ENCODE measurements at places on chromosomes 6 and 20.
A peak's percentile ranks its signal among the peaks of the same experiment; 100 is the strongest.

DNA sequence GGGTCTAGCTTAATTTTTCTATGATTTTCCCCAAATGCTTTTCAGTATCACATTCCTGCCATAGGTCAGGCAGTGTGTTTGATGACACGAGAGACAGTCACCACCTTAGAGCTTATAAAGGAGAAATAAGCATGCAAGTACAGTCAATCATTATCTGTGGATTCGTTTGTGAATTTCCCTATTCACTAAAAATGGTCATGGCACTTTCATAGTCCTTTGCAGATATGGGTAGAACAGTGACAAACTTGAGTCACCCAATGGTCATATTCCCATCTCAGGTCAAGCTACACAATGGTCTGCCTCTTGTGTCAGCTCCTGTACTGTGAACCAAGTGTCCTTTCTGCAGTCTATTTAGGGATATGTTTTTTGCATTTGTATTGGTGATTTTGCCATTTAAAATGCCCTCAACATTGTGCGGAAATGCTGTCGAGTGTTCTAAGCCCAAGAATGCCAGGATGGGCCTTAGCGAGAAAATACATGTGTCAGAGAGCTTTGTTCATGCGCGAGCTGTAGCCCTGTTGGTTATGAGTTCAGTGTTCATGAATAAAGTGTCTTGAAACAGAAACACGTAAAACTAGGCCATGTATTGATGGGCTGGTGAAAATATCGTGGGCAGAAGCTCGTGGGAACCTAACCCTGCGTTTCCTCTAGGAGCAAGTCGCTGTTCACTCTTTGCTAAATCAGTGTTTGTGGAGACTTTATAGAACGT, 19.8 kb downstream of the SUMO4 start:
- no peak for DNase-seq

DNA sequence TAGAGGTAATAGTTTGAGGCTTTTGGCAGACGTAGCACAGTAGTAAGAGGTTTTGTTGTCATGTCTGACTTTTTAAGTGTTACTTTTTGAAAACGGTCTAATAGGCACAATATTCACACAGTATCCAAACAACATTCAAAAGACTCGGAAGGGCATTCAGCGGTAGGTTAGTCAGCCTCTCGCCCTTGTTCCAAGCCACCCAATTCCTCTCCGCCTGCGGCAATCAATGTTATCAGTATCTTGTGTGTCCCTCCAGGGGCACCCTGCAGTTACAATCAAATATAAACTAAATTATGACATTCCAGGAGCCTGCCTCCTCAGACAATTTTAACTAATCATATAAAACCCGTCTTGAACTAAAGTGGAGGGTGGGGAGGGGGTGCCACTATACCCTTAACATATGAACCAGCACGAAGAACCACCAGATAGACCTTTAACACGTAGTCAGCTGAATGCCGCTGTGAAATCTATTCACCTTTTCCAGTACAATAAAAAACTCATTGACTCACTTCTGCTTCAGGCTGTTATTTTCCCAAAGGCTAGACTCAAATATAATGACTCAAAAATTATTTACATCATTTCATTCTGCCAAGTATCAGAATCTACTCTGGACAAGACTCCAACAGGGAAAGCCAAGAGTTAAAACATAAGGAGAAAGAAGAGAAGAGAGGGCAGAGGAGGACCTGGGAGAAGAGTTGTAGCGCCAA, 1.6 kb downstream of the TENT5A start:
- DNase-seq, result peak; percentile 56

GRCh38 chr20:57457243-57458095, 66.3 kb downstream of the RBM38 start:
- no peak for DNase-seq

DNA sequence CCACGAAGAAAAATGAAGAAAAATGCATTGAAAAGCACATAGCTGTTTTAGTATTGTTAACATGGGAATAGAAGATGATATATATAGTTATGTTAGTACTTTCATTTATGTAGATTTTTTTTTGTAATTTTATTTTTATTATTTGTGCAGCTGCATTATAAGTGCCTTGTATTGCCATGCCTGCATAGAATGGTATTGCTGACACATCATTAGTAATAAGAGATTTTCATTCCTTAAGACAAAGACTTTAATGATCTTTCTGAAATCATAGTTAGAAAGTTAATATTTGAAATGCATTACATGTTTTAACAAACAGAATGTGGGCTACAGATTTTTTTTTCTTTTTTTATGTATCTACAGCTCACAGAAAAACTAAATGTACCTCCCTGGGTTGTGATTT, 506.5 kb downstream of the NKAIN2 start:
- no peak for DNase-seq

DNA sequence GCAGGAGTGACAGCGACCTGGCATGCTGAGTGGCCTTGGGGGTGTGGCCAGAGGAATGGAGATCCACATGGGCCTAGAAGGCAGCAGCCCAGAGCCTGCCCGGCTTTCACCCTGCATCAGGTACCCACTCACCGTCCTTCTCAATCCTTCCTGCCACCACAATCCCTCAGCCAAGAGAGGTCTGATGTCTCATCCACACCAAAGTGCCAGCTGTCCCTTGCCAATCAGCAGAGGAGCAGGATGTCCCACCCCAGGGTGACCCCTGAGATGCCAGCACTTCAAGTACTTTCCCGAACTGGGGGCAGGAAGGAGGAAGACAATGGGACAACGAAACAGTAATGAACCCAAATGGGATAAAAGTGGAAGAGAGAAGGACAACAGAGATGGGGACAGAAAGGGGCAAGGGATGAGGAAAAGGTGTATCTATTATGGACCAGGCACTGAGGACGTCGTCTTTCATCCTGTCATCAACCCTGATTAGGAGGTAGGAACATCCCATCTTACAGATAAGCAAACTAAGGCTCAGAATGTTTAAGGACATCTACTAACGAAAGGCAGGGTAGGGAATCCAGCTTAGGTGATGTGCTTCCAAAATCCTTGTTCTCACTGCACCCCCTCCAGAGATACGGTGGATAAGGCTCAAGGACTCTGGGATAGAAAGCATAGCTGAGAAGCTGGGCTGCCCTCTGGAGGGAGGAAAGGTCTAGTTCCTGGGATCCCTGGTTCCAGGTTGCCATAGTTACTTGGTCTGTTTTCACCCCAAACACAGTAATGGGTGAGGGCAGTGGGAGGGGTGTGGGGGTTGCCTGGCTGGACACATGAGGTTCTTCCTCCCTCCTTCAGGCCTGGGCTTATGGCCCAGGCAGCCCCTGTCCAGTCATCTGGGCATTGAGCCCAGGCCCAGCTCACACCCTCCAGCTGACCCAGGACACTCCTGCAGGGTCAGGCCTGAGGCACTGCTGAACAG, 4.5 kb upstream of the TNXB start:
- peak; percentile 35 for DNase-seq

DNA sequence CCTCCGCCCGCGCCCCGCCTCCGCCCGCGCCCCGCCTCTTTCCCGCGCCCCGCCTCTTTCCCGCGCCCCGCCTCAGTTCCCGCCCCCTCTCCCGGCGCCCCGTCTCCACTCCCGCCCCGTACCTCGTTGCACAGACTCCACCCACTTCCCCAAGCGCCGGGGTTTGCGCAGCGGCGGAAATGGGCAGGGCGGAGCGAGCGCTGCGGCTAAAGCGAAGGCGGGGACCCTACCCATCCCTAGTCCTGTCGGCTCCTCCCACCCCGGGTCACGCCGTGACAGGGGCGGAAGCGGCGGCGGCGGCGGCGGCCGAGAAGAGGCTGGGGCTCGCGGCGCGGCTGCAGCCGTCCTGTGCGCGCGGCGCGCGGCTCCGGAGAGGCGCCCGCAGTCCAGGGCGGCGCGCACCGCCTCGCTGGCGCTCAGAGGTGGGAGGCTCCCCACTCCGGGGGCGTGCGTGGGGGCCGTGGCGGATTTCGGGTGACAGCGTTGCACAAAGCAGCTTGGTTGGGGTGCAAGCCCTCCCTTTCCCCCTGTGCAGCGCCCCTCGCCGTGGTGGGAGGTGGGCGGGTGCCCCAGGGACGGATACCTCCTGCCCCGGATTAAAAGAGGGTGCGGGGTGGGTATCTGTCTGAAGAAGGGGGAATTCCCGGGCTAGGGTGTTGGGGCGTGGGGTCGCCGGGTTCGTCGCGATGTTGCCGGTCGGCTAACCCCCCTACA, at the start of gene KDM1B:
TSS of gene KDM1B (plus strand) at position 273 of the 714 bp plus-strand sequence. CDS start 4,474 bp downstream, outside the sequence.
- DNase-seq, result peak; percentile 99

- no peak for DNase-seq
These were observed 37.2 kb downstream of the MGME1 start for GRCh38 chr20:18005990-18006364.

DNA sequence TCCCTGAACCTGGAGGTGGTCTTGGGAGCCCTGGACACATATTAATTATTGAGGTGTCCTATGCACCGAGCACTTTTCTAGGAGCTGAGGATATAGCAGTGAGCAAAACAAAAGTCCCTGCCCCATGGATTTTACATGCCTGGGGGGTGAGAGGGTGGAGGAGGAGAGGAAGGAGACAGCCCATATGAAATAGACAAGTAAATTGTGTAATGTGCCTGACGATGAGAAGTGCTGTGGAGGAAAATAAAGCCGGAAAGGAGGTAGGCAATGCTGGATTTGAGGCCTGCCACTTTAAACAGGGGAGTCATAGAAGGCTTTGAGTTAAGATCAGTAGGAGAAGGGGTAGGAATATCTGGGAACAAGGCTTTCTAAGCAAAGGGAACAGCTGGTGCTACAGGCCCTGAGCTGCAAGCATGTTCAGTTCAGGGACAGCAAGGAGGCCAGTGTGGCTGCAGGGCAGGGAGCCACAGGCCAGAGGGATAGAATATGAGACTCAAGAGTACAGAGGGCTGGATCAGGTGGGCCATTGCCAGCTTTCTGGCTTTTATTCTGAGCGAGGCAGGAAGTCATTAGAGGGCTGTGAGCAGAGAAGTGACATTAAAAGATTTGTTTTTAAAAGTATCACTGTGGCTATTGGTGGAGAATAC, 19.1 kb upstream of the MYLIP start:
- no peak for DNase-seq

- DNase-seq, result no peak
These were observed 7.6 kb upstream of the ADGRF4 start for GRCh38 chr6:47690791-47691190.

- no peak for DNase-seq
These were observed 109.0 kb downstream of the RALGAPA2 start for GRCh38 chr20:20603339-20603990.

GRCh38 chr6:125022391-125022989, 60.3 kb downstream of the RNF217 start:
- DNase-seq, result peak; percentile 69

- DNase-seq, result no peak
These were observed 5.7 kb upstream of the USP49 start for GRCh38 chr6:41900861-41901260.

DNA sequence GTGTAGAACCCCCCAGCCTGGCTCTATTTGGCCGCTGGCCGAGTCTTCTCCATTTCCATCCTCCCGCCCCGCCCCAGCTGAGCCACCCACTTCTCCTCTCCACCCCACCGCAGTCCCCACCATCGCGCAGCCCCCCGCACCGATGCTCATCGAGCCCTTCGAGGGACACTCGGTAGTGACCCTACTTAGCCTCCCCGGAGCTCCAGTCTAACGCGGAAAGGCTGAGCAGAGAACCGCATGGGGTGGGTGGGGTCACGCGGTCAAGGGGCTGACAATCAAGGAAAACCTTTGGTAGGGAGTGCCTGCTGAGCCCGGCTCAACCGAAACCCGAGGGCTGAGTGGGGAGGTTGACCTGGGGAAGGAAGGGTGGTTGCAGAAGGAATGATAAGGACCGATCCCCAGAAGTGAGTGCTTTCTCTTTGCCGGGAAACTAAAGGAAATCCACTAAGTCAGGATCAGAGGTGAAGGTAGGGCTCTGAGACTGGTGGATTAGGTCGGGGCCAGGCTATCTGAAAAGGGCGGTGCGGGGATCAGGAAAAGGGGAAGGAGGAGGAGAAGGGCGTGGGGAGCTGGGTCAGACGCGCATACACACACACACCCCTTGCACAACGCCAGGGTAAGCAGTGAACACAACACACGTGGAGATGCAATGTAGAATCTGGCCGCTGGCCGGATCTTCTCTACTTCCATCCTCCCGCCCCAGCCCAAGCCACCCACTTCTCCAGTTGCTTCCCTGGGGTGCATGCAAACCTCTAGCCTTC, 49.8 kb downstream of the CPXM1 start:
- peak; percentile 67 for DNase-seq

GRCh38 chr6:46901882-46902314, 19.8 kb downstream of the ADGRF5 start:
- DNase-seq, result no peak

Data from hematopoietic multipotent progenitor cell treated with erythropoietin and hydrocortisone succinate and interleukin-3 and kit ligand, for 6 days (in vitro differentiated cells).